Brain pericyte (primary cell): ENCODE measurements at places on chromosomes 4 and X.
A peak's percentile ranks its signal among the peaks of the same experiment; 100 is the strongest.

GRCh38 chrX:49949961-49950360 lies 27.6 kb downstream of the CLCN5 start:
- no peak for DNase-seq

GRCh38 chr4:40956721-40957255 lies 207.0 kb downstream of the NSUN7 start:
- DNase-seq = no peak

GRCh38 chrX:11241720-11242119 lies 51.5 kb upstream of the AMELX start:
- DNase-seq = no peak

- no peak for DNase-seq
Measured at GRCh38 chr4:42786350-42787078, 106.0 kb upstream of the GRXCR1 start.

GRCh38 chrX:148047200-148047599 lies 66.1 kb downstream of the FMR1NB start:
- DNase-seq = no peak

DNA sequence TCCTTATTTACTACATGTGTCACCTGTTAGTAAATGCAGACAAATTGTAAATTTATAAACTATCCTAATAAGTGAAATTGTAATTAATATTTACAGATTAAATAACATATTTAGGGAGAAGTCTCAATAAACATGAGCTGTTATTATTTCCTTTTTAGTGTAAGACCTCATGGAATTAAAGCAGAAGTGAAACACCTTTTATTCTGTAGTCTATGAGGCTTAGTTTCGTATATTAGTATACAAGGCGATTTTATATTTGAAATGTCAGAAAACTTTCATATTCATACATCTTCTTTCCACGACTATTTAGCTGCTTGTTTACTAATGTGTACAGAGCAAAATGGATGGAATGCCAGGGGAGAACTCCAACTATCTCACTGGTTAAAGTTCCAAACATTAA lies 414.4 kb downstream of the ARHGAP24 start:
- no peak for DNase-seq

DNA sequence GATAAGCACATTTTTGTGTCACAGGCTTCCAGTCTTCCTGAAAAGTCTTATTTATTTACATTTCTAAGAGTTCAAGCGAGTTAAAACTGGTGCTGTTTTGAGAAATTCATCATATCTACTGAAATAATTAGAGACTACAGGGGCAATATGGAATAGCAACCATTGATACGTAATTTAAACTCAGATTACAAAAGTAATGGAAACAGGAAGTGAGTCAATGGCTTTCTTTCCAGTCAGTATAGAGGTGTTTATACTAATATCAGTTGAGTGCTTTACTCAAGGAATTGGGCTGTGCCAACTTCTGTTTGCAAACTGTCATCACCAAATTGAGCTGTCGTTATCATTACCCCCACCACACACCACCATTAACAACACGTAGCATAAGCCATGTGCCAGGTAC lies 222.7 kb downstream of the COL25A1 start:
- DNase-seq = no peak

DNA sequence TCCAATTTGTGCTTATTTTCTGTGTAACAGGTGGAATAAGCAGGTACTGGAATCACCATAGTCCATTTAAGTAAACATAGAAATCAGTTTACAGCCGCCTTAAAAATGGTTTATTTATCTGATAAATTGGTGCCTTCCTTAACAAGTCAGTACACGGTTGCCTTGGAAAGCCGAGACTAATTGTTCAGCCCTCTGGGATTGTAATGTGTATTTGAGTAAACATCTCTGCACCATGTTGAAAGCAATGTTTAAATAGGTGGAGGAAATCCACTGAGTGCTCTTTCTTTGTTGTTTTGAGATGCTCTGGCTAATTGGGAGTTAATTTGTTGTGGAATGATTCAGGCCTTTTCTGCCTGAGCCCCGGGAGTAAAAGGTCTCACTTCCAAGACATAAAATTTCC lies 45.7 kb upstream of the ADRA2C start:
- no peak for DNase-seq

- DNase-seq = no peak
Measured at GRCh38 chr4:84920617-84921016, 45.9 kb downstream of the WDFY3 start.

DNA sequence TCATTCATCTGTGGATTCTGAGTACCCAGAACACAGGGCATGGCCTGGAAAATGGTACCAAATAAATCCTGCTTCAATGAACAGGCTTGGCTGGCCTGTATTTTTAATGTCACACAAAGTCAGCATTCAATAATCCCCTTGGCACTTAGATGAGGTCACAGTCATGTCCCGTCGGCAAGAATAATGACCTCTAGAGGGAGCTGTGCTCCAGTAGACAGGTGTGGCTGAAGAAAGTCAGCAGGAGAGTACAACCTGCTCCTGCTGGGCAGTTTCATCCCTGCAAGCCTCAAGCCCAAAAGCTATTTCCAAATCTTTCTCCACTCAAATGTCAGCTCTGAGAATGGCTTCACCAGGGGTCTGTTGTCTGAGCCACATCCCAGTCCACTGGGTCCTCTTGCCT lies 404.0 kb upstream of the F9 start:
- no peak for DNase-seq

GRCh38 chr4:156771171-156771837 lies 200.3 kb downstream of the PDGFC start:
- no peak for DNase-seq

DNA sequence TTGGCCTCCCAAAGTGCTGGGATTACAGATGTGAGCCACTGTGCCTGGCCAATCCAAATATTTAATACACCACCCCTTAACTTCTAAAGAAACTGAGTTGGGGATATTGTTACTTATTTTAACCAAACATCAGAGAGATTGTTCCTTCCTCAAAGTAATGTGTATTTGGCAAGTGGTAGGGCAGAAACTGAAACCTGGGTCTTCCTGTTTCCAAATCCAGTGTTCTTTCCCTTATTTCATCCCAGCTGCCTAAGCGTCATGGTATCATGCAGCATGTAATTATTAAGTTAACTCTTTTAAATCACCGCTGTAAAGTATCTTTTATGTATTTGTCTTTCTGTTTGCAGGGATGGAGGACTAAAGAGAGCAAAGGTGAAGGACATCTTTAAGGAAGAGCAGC lies 68.4 kb downstream of the GPAT3 start:
- no peak for DNase-seq

- peak; percentile 37 for DNase-seq
Measured at GRCh38 chr4:77699731-77700210, 94.2 kb downstream of the CXCL13 start.

GRCh38 chrX:1134156-1134555 lies 78.3 kb downstream of the CRLF2 start:
- no peak for DNase-seq

- DNase-seq = no peak
Measured at GRCh38 chrX:110050386-110050785, 47.5 kb downstream of the TMEM164 start.

DNA sequence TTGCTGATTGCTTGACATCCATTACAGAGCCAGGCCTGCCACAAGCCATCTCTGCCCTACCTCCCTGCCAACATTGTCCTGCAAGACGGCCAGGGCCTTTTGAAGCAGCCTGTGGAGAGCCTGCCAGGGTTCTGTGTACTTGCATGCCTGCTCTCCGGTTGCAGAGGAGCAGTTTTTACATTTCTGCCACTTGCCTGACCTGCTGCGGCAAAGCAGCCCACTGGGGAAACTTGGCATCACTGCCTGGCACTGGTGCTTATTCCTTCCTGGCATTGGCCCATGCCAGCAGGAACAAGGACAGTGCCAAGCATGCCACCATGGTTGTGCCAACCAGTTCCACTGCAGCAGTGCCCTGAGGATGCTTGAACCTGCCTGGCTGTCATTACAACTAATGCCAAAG lies 167.1 kb downstream of the NHS start:
- no peak for DNase-seq

DNA sequence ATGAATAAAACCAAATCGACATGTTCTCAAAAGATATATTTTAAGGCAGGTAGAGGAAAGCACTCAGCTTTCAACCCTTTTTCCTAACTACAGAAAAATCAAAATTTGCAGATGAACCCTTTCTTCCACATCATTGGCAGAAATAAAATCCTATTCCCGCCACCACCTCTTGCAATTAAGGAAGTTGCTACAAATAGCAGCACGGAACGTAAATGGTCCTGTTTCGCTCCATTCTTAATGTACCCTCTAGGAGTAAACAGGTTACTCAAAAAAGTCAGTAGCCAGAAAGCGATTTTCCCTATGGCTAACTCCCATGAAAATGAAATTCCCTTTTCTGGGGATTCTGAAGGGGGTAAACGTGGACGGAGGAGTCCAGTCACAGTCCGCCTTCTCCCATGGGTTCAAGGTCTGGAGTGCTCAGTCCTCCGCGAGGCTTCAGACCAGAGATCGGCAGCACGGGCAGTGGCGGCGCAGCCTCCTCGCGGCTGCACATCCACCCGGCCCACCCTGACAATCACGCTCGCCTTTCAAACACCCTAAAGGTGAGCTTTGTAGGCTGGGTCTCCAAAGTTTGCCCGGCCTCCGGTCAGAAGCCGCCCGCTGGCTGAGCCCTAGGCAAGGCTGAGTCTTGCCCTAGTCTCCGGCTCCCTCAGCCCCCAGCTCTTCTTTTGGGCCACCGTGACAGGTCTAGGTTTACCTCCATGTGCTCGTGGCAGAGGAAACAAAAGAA lies 1.8 kb downstream of the ATP11C start:
- DNase-seq = no peak

DNA sequence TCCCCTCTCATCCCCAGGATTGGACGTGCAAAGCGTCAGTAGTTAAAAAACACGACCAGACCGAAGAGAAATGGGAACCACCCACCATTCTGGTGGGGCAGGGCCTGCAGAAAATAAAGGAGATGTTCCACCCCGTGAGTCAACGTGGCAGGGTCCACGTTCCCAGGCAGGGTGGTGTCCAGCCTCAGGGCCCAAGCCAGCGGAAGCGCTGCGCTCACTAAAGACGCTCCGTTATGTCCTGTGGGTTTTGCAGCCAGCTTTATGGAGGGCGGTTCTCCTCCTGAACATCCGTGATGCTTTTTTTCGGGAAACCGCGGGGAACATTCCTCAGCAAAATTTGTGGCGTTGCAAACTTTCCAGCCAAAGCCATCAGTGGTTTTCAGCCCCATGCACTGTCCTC lies 93.4 kb upstream of the SHOX start:
- no peak for DNase-seq

DNA sequence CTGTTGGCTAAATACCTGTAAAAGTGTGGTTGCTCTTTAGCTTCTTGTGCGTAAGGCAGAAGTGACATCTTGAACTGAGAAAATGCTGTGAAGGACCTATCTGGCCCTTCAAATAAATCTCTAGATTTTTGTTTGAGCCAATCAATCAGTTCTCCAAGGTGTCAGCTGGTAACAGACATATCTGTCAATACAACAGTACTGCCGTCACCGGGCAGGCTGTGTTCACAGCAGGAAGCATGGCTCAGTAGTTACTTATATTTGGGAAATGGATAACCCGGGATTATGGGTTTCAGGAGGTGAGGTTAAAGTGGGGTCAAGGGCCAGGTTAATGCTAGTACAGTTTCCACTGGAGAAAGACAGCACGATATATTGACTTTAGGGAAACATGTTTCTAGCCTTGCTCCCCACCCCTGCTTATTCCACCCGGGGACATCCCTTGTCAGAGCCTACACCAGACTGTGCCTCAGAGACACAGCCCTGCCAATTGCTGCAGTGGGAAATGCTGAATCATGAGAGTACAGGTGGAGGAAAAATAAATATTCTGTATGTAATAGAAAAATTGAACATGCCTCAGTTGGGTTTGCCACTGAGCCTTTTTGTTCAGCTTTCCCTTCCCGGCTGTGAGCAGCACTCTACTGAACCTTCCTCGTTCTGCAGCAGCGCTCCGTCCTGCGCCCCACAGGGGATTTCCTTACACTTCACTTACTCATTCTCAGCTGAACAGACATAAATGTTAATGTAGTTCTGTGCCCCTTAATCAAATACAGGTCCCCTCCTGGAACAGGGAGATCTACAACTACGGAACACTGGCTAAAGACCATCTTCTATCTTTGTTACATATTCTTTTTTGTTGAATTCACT lies 121.1 kb downstream of the MGST2 start:
- DNase-seq = no peak

DNA sequence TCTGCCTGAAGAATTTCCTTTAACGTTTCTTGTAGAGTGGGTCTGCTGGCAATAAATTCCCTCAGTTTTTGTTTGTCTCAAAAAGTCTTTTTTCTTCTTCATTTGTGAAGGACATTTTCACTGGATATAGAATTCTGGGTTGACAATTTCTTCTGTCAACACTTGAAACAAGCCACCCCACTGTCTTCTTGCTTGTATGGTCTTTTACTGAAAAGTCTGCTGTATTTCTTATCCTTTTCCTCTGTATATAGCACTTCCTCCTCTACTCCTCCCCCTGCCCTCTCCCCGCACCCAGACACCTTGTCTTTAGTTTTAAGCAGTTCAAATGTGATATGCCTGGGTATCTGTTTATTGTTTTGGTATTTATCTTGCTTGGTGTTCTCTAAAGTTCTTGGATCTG lies 23.3 kb downstream of the SLC9A7 start:
- DNase-seq = no peak

- DNase-seq = no peak
Measured at GRCh38 chr4:57190601-57191481, 80.7 kb upstream of the IGFBP7 start.

DNA sequence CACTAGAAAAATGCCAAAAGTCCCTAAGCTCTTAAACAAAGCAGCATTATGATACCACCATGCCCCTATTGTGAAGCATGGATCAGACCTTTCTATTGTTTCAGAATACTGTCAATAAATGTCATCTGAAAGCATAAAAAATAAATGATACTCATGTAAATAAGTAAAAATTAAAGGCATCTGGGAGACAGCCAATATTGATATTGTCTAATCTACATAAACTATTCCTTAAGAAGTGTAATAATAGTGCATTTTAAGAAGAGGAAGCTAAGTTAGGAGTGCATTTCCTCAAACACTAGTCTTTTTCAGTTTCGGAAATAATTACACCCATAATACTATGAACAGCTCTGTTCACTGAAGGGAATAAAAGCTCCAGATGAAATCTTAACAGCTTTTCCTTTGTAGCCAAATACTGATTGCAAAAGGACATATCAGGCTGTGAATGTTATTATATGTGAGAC lies 181.6 kb downstream of the SPOCK3 start:
- no peak for DNase-seq

DNA sequence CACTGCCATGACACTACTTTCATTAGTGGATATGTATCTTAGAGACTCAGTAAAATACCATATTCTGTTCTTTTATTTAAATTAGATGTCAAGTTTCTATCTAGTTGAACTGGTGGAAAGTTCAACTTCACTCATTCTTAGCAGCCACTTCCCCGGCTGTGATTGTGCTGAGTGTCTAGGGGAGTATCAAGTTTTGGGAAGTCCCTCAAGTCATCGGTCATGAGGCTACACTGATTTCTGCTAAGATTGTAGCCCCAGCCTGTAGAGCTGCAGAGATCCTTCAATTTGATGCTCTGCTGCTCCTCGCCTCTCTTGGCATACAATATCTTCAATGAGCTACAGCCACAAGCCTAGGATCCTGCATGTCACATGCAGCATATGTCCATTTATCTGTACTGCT lies 53.9 kb downstream of the DMP1 start:
- no peak for DNase-seq

DNA sequence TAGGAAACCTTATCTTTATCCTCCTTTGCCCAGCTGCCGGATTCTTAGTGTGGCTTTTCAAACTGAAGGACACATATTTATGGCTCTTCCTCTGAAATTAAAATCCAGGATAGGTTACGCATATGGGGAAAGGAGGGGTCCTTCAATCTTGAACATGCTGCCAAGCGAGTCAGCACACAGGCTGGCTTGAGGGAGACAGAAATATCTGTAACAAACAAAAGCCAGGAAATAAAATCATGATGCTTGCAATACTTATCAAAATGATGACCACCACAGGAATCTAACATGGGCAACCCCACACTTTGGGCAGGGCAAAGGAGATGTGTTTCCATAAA lies 196.4 kb upstream of the LDB2 start:
- no peak for DNase-seq
